ENCODE measurements at places on chromosomes 4 and X.

- H3K27ac ChIP-seq, result no peak overlapping the region
- no peak for DNase-seq
- no peak overlapping the region for H3K4me3 ChIP-seq
- H3K4me1 ChIP-seq, result no peaks in the 10 kb centered on the region
Measured at GRCh38 chr4:163264934-163265333, 67.5 kb downstream of the NPY1R start.

- H3K36me3 ChIP-seq, result peaks cover 16% of the 10 kb centered on the region
- H3K27me3 ChIP-seq, result no peaks in the 10 kb centered on the region
- no peak for DNase-seq
- peak overlapping the region; percentile 51 for H3K27ac ChIP-seq
Measured at GRCh38 chr4:56410247-56411062, 23.2 kb upstream of the AASDH start.

- peaks cover 42% of the 10 kb centered on the region for H3K4me1 ChIP-seq
- no peak for DNase-seq
- no peaks in the 10 kb centered on the region for H3K36me3 ChIP-seq
- H3K4me3 ChIP-seq, result no peak overlapping the region
- H3K27me3 ChIP-seq, result peaks cover 8% of the 10 kb centered on the region
- H3K27ac ChIP-seq, result no peak overlapping the region
Measured at GRCh38 chrX:15202454-15203177, 67.3 kb downstream of the ASB9 start.

- H3K27me3 ChIP-seq, result peaks cover 55% of the 10 kb centered on the region
- no peak overlapping the region for H3K4me3 ChIP-seq
- H3K27ac ChIP-seq, result no peak overlapping the region
- peaks cover 23% of the 10 kb centered on the region for H3K4me1 ChIP-seq
- no peaks in the 10 kb centered on the region for H3K36me3 ChIP-seq
- DNase-seq, result peak; percentile 59
Measured at GRCh38 chr4:133146574-133147241, 2.4 kb upstream of the PCDH10 start.

DNA sequence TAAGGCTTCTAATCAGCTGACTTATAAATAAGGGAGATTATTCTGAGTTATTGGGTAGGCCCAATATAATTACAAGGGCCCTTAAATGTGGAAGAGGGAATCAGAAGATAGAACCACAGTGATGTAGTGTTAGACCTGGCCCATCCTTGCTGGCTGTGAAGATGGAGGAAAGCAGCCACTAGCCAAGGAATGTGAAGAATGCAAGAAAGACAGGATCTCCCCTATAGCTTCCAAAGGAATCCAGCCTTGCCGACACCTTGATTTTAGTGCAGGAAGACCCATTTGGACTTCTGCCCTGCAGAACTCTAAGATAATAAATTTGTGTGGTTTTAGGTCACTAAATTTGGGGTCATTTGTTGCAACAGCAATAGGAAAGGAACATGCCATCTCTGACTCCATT, 150.6 kb downstream of the SPATA18 start:
- no peaks in the 10 kb centered on the region for H3K36me3 ChIP-seq
- H3K27ac ChIP-seq, result no peak overlapping the region
- no peaks in the 10 kb centered on the region for H3K27me3 ChIP-seq
- no peak overlapping the region for H3K4me3 ChIP-seq
- DNase-seq, result no peak
- H3K4me1 ChIP-seq, result no peaks in the 10 kb centered on the region

DNA sequence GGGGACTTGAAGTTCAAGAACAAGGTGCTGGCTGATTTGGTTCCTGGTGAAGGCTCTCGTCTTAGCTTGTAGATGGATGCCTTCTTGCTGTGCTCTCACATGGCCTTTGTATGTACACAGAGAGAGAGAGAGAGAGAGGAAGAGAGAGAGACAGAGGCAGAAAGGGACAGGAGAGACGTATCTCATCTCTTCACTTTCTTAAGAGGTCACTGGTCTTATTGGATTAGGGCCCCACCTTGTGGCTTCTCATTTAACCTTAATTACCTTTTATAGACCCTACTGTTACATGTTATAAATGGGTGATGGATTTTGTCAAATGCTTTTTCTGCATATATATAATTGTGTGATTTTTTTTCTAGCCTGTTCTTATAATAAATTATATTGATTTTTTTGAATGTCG, 1444.2 kb downstream of the ADGRL3 start:
- DNase-seq, result no peak
- H3K27ac ChIP-seq, result no peak overlapping the region
- H3K4me3 ChIP-seq, result no peak overlapping the region
- no peaks in the 10 kb centered on the region for H3K36me3 ChIP-seq
- H3K4me1 ChIP-seq, result no peaks in the 10 kb centered on the region
- no peaks in the 10 kb centered on the region for H3K27me3 ChIP-seq

GRCh38 chr4:101287324-101287723, 60.0 kb downstream of the PPP3CA start:
- DNase-seq, result no peak
- no peak overlapping the region for H3K4me3 ChIP-seq
- H3K4me1 ChIP-seq, result peaks cover 44% of the 10 kb centered on the region
- H3K27ac ChIP-seq, result no peak overlapping the region

GRCh38 chr4:147843162-147843561, 111.3 kb downstream of the ARHGAP10 start:
- no peak overlapping the region for H3K27ac ChIP-seq
- H3K27me3 ChIP-seq, result no peaks in the 10 kb centered on the region
- peak; percentile 29 for DNase-seq
- H3K4me1 ChIP-seq, result no peaks in the 10 kb centered on the region
- no peaks in the 10 kb centered on the region for H3K36me3 ChIP-seq
- H3K4me3 ChIP-seq, result no peak overlapping the region

Data from activated CD4-positive, alpha-beta T cell treated with anti-CD3 and anti-CD28 coated beads for 36 hours (primary cell).